Left cardiac atrium (tissue), 4 donors: ENCODE measurements at places on chromosomes 1 and 21.

DNA sequence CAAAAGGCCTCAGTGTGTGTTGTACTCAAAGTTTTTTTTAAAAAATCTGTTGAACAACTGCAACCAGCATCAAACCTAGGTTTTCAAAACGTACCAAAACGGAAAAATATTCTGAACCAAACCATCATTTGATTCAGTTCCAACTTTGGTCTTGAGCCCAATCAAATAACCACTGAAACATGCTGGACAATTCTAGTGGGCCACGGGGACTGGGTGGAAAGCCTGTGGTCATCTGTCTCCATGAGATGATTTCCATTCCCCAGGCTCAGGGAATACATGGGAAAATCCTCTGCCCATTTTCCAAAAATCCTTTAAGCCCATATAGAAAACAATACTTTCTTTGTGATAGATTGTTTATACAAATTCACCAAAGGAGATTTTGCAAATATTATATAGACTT lies 22.5 kb downstream of the ITPKB start:
- no peak for DNase-seq

DNA sequence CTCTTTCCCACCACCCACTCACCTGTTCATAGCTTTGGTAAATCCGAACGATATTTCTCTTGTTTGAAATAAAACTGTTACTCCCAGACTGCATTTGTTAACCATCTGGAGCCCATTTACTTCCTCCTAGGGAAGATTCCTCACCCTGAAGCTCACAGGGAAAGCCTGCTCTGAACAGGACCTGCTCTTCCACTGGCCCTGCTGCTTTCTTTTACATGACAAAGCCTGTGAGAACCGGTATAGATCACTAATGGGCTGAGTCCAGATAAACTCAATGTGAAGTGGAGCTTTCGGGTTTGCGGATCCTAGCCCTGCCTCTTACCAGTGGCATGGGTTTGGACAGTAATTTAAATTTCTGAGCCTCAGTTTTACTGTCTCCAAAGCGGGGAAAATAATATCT lies 45.2 kb downstream of the FAM163A start:
- no peak for DNase-seq

GRCh38 chr1:156359973-156360372 lies 9.0 kb upstream of the RHBG start:
- no peak for DNase-seq

DNA sequence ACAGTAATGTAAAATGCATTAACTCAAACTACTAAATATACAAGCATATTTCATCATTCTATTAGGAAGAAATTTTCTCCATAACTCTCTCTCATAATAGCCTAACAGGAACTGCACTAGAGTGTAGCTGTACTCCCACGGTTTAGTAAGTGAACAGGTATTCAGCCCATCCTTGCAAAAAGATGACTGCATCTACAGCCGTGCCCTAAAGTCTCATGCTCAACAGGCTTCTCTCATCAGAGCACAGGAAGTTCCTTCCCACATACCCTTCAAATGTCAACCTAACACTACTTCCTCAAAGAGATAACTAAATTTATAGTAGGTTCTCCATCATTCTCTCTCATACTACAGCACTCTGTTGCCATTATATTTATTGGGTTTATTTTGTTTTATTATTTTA lies 251.6 kb downstream of the AKT3 start:
- no peak for DNase-seq

DNA sequence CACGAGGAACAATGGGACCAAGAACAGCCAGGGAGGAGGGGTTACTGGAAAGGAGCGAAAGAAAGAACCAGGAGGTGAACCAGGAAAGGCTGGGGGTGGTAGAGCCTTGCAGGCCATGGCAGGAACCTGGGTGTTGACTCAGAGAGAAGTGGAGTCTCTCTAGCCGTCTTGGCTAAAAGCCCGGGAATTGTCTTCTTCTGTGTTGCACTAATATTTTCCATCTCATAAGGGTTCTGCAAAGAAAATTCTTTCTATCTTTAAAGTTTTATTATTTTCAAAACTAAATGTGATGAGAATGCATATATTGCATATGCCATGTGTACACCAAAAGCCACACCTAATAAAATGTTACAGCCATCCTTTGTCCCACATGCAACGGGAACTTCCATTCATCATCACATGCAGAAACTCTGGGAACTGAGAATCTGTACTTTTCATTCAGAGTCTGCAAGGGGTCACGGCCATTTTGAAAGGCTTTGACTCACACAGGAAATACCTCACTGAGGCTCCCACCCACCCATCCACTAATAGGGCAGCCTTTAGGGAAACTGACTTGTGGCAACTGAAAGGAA lies 38.0 kb downstream of the ERG start:
- peak; percentile 50 for DNase-seq

- DNase-seq, result no peak
Observed at GRCh38 chr1:242836423-242836822, 311.9 kb upstream of the PLD5 start.

DNA sequence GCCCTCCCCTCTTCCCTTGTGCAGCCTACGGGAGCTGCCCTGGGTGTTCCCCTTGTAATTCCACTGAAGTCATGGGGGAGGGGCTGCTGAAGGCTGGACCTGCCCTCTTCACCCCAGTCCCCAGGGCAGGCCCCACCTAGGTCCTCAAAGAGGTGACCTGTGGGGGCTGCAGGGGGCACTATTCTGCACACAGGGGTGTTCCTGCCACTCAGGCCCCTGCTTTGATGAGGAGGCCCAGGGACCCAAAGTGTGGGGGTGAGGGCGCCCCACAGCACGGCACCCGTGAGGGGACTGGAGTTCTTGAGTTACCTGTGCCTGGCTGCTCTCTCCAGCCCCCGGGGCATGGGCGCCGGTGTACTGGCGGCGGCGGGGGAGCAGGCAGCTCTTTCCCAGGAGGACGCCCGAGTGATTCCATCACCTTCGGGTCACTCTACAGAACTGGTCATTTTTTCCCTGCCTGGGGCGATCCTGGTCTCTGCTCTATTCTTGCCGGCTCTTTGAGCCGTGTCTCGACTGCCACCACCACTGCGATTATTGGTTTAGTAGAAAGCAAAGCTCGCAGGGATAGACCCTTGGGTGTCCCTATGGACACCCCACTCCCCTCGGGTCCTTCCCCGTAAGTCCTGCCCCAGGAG lies 6.9 kb upstream of the PRDM16 start:
- DNase-seq, result peak; percentile 13
